ENCODE measurements at places on chromosomes 4 and X.

- DNase-seq = no peak
These were observed 1.1 kb upstream of the AVPR2 start for GRCh38 chrX:153903238-153903980.

DNA sequence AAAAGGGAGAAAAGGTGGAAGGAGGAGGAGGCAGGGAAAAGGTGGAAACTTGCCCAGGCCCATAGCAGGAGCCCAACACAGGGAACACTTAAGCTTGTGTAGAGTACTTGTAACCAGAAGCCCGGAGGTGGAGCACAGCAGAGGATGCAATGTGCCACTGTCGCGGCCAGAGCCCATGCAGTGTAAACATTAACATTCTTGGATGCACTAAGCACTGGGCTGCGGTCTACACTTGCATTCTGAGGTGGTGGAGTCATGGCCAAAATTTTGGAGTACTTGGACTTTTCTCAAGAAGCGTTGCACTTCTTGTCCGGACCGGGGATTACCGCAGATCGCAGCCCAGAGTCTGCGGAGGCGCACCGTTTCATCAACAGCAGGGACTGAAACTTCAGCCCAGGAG, 4.5 kb upstream of the RHOXF1 start:
- no peak for DNase-seq

- no peak for DNase-seq
These were observed 30.0 kb upstream of the TMEM47 start for GRCh38 chrX:34687095-34687494.

DNA sequence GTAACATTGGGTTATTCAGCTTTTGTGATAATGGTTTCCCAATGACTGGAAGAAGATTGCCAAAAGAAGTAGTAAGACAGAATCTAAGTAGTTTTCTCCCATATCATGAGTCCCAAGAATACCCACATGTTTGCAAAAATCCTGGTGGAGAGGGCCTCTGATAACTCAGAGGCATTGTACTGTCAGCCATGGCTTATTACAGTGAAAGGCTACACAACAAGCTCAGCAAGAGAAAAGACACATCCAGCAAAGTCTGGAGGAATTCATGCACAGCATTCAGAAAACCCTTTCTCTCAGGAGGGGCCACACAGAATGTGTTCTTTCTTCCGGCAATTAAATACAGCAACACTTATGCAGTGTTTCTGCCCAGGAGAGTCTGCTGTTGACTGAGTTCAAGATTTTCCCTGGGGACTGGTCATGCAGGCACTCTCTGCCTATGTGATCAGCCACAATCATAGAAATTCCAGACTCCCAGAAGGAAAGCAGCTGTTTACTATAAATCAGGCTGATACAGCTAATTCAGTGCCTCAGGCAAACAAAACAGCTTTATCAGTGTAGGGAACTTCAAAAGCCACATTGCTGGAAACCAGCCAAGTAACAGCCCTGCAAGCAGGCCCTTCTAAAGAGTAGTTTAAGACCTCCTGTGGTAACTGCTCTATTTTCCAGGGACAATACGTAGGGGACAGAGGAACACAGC, 937.1 kb downstream of the CCSER1 start:
- peak; percentile 63 for DNase-seq

- peak; percentile 26 for DNase-seq
These were observed 147.1 kb downstream of the NHS start for GRCh38 chrX:17521871-17522693.

DNA sequence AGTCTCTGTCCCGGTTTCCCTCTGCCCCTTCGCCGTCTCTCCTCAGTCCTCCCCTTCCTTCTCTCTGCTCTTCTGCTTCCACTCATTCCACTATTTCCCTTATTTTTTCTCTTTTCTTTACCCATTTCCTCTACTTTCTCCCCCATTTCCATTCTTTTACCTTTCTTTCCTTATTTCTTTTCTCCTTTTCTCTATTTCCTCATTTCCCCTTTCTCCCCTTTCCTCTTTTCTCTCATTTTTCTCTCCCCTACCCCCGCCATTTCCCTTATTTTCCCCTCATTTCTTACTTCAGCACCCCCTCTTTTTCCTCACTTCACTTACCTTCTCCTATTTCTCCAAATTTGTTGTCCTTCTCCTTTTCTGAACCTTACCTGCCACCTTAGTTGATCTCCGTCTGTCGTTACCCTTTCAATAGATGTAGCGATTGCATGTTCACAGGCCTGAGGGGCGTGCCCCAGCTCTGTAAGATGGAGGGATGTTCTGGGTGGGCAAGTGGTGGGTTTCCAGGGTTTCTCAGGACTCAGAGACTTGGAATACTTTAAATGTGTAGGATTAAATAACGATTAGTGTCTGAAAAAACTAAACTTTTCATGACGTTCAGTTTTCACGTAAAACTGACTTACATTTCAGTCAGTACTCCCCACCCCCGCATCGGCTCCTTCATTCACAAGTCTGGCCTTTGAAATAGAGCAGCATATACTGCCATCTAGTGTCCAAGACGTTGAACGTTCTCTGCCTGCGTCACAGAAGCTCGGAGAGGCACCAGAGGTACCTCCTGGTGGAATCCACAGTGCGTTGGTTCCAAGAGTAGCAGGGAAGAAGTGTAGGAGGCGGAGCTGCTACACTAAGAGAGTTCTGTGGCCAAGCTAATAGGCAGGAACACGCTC, 641 bp upstream of the NCBP2L start:
- DNase-seq = peak; percentile 95

GRCh38 chr4:122851568-122851967, 24.9 kb downstream of the FGF2 start:
- no peak for DNase-seq

DNA sequence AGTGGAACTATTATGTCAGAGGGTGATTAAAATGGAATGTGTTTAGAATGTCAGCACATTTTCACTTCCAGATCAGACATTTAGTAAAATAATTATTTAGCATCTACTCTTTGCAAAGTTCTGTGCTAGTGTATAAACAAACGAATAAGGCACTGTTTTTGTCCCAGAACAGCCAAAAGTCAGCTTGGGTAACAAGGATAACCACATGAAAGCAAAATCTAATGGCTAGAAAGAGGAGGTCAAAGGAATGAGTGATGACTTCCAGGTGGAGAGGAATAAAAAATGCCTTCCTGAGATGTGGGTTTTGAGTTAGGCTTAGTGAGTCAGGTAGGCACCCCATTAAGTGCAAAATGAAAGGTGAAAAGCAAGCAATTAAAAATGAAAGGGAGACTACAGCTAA, 112.6 kb downstream of the ATP10D start:
- no peak for DNase-seq

DNA sequence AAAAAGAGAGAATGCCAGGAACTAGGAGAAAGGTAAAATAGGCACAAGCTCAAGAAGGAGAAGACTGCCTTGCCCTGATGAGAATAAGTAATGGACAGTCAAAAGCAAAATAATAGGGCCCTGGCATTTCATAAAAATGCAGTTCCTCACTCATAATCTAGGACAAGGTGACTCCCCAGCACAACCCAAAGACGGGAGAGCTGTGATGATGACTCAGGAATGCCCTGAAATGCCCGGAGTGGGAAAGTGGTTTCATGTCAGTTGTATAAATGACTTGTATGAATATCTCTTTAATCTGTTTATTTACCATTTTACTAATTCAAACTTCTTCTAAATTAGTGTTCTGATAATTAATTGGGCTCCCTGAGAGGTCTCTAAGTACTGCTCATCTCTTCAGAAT, 28.8 kb upstream of the SETD7 start:
- DNase-seq = no peak

GRCh38 chrX:53486285-53486684, 52.1 kb upstream of the HSD17B10 start:
- no peak for DNase-seq

GRCh38 chrX:100748108-100748507, 16.2 kb upstream of the SYTL4 start:
- DNase-seq = no peak

DNA sequence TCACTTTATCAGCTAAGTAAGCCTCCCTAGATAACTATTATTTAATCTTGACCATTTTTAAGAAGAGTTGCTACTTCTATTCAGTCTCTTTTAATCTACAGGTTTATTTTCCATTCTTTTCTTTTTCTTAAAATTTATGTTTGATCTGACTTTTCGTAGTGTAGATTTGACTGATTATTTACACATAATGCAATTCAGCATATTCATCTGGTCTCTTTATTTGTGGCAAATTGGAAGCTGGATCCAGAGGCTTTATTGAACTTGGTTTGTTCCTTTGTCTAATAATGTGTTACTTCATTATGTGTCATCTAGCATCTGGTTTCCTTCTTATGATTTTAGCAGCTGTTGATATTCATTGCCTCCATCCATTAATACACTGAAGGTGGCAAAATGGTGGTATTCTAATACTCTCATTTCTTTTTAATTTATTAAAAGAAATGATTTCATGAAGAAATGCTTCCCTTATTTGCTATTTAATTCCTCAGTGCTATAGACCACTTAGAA, 113.0 kb downstream of the FBXW7 start:
- DNase-seq = no peak

GRCh38 chrX:84216406-84216805, 28.4 kb upstream of the RPS6KA6 start:
- DNase-seq = no peak

DNA sequence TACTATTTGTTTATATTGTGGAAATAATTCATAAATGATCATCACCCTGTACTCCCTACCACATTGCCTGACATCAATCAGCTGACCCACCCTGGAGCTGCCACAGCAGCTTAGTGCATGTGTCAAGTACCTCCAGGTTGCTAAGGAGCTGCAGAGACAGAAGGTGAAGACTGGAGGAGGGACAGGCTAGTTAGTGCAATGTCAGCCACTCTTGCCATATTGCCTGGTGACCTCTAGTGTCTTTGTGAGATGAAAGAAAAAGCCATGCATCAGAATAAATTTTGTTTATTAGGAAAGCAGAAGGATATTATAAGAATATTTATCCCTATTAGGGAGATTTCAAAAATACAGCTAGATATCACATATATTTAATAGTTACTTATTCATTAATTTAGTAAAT, 243.9 kb upstream of the FAT4 start:
- no peak for DNase-seq

GRCh38 chr4:19791422-19792123, 460.1 kb upstream of the SLIT2 start:
- DNase-seq = peak; percentile 89

- peak; percentile 54 for DNase-seq
These were observed 4.4 kb upstream of the PRDM8 start for GRCh38 chr4:80192937-80193336.

- no peak for DNase-seq
These were observed 184.6 kb downstream of the OR13H1 start for GRCh38 chrX:131728295-131729145.

DNA sequence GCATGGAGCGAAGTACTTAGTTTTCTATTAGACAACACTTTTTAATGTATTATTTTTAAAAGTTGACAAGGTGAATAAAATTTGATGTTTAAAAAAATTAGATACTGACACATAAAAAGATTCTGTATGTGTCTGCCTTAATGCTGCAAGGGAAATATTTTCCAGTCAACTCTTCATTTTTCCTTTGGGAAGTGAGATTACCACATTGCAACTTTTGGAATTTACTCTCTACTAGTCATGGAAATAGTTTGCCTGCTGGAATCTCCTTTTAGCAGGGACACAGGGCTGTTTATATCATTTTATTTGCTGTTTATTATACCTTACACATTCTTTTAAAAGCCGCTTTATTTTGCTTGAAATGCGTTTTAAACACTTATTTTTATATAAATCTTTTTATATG, 135.1 kb downstream of the MID1 start:
- peak; percentile 32 for DNase-seq

DNA sequence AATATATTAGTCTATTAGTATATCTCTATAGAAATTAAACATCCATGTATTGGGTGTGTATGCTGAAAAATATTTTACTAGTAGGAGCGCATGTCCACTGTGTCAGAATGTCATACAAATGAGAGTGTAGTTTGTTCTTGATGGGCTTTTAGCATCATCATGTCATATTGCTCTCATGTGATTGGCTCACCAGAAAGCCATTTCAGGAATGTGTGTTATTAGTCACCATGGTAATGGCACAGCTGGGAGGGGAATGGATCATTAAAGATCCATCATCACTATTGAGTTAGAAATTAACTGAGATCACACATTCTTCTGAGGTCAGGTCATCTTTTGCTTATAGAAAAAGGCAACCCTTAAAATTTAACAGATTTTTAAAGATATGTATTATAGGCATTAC, 77.3 kb downstream of the PHEX start:
- DNase-seq = peak; percentile 10

- DNase-seq = no peak
These were observed 31.6 kb downstream of the TRMT44 start for GRCh38 chr4:8472158-8472688.

- peak; percentile 94 for DNase-seq
These were observed 55.4 kb downstream of the C4orf51 start for GRCh38 chr4:145735347-145735675.

GRCh38 chrX:23435108-23435507, 100.5 kb downstream of the PTCHD1 start:
- DNase-seq = no peak

- DNase-seq = no peak
These were observed 616.2 kb upstream of the AADAT start for GRCh38 chr4:170705907-170706306.

- DNase-seq = no peak
These were observed 633.9 kb upstream of the CPEB2 start for GRCh38 chr4:14368391-14368790.

GRCh38 chrX:48540028-48540375, 488 bp downstream of the TBC1D25 start:
- DNase-seq = peak; percentile 51

GRCh38 chrX:149129767-149130166, 375.3 kb downstream of the IDS start:
- DNase-seq = peak; percentile 12

DNA sequence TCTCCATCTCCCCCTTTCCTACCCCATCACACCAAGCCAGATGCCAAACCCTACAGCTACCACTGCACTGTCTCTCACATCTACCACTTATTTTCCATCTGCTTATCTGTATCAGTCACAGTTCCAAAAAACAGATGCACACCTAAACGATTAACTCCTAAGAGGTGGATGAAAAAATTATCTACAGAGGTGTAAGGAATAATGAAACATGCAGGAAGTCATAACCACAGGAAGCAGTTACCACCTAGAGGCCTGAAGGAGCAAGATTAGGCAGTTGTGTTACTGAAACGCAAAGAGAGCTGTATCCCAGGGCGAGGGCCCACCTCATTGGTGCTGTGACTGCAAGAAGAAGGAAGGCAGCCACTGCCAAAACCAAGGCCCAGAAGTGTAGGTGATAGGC, 87.8 kb upstream of the FAM241A start:
- DNase-seq = no peak

- DNase-seq = no peak
These were observed 39.6 kb upstream of the BBS12 start for GRCh38 chr4:122692641-122693520.

GRCh38 chr4:38314663-38315062, 349.3 kb upstream of the KLF3 start:
- no peak for DNase-seq

- DNase-seq = no peak
These were observed 23.6 kb upstream of the PACRGL start for GRCh38 chr4:20676501-20677197.

DNA sequence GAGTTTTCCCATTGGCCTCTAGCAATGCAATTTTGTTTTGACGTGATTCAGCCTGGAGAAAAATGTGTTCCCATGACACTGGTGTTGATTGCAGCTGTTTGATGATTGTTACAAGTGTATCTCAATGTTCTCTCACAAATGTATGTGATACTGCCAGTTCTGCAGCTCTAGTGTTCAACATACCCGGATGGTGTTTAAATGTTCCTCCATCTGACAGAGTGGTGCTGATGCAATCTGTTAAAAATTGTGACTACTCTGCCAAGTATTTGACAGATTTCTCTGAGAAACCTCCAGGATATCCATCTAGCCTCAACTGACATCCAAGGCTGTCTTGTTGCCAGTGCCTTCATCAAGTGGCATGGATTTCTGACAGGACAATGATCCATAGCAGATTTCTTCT, 657.2 kb upstream of the DIAPH2 start:
- DNase-seq = peak; percentile 14

- no peak for DNase-seq
These were observed 99.2 kb downstream of the ADGRL3 start for GRCh38 chr4:61299316-61299715.
